ENCODE measurements at places on chromosomes 16 and 17.

DNA sequence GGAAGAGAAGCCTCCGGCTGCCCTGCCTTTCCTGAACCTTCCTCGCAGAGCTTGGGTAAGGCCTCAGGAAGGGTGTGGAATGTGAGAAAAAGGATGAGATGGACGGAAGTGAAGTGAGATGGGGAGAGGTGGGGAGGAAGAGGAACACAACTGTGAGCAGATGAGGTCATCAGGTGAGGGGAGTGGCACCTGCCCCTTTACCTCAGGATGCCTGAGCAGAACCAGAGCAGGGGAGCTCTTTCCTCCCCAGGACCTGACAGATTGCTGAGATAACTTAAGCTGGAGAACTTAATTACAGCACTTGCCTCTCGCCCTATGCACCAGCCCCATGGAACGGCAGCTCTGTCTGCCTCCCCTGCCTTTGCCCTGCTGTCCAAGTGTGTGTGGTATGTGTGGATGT lies 29.8 kb downstream of the TMEM132E start:
- DNase-seq: no peak

- no peak for DNase-seq
These were observed 6.7 kb downstream of the HS3ST3A1 start for GRCh38 chr17:13594762-13595598.

DNA sequence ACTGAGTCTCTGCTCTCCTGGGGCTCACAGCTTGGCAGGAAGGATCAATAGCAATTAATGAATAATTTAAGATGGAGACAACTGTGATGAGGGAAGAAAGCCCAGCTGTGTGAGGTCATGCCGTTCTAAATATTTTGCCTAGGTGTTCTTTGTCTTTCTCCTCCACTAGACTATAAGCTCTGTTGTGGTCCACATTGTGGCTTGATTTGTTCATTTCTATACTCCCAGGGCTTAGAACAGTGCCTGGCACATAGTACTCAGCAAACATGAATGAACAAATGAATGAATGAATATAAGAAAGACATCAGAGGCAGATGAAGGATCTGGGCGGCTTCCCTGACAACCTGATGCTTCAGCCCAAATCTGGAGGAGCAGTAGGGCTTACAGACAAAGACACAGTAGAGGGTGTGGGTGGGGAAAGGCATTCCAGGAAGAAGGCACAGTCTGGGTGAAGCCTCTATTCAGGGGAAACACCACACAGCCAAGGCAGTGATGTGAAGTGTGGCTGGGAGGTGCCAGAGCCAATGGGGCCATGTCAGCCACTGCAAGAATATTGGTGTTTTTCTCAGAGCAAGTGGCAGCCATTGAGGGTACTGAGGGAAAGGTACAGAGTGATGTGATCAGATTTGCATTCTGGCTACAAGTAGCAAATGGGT lies 8.3 kb downstream of the CDH13 start:
- no peak for DNase-seq

GRCh38 chr17:58534901-58535421 lies 20.5 kb upstream of the MTMR4 start:
- no peak for DNase-seq

GRCh38 chr16:30876867-30877266 lies 17.0 kb downstream of the BCL7C start:
- DNase-seq: no peak

DNA sequence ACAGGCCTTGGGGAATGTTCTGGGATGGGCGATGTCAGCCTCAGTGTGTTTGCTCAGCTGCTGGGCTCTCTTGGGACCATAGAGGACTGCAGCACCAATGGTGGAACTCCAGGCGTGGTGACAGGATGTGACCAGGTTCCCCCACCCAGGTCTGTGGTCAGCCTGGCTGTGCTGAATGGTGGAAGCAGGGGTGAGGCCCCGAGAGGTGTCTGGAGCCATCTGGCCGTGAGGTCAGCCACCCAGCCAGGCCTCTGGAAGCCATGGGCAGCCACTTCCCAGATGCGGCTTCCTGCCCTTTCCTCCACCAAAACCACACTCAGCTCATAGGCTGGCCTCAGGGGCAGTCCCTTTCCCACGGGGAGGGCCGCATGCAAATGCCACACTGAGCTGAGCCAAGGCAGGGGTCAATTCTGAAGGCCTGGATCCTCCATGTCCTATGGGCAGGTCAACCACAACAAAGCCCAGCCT lies 7.8 kb upstream of the MAPK7 start:
- no peak for DNase-seq

GRCh38 chr17:41803049-41804020 lies 8.4 kb downstream of the P3H4 start:
- no peak for DNase-seq

GRCh38 chr16:86491640-86492023 lies 18.7 kb upstream of the FOXF1 start:
- no peak for DNase-seq

GRCh38 chr17:44875761-44876160 lies 23.5 kb downstream of the EFTUD2 start:
- no peak for DNase-seq

GRCh38 chr16:89097392-89097772 lies 3.7 kb downstream of the ACSF3 start:
- DNase-seq: no peak

DNA sequence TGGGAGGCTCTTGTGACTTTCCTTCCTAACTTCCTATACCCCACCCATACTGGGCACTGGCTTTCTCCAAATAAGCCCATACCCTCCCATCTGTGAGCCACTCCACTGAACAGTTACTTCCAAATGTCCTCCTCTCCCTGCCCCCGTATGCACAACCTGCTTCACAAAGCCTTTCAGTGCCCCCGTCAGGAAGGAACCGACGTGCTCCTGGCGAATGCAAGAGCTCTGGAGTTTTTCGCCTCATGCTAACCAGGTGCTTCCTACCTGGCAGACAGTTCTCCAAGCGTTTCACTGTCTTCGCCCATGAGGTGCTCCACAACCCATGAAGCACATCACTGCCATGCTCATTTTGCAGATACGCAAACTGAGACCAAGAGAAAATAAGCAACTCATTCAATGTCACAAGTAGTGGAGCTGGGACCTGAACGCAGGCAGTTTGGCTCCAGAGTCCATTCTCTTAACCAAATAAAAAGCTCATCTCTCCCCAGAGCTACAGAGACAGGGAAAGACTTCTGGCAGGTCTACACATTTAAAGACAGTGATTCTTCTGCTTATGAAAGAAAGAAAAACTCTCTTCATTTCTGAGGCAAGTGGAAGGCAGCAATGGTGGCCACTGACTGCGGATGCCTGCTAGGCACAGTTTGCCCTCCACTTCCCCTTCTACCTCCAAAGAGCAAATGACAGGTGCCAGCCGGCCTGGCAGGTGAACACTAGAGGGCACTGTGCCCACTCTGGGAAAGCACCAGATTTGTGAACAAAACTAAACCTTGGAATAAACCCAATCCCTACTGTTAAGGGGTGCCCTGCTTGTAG lies 23.8 kb downstream of the SPHK1 start:
- DNase-seq: no peak

DNA sequence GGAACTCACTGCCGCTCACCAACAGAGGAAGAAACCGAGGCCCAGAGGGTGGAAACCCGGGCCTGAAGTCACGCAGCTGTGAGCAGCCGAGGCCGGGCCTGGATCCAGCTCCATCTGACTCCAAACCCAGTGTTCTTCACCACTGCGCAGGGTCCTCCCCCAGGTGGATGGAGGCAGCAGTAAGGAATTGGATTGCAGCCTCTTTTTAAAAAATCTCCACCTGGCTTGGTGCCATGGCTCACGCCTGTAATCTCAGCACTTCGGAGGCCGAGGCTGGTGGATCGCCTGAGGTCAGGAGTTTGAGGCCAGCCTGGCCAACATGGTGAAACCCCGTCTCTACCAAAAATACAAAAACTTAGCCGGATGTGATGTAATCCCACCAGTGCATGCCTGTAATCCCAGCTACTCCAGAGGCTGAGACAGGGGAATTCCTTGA lies 177.2 kb downstream of the FOXL1 start:
- DNase-seq: no peak

DNA sequence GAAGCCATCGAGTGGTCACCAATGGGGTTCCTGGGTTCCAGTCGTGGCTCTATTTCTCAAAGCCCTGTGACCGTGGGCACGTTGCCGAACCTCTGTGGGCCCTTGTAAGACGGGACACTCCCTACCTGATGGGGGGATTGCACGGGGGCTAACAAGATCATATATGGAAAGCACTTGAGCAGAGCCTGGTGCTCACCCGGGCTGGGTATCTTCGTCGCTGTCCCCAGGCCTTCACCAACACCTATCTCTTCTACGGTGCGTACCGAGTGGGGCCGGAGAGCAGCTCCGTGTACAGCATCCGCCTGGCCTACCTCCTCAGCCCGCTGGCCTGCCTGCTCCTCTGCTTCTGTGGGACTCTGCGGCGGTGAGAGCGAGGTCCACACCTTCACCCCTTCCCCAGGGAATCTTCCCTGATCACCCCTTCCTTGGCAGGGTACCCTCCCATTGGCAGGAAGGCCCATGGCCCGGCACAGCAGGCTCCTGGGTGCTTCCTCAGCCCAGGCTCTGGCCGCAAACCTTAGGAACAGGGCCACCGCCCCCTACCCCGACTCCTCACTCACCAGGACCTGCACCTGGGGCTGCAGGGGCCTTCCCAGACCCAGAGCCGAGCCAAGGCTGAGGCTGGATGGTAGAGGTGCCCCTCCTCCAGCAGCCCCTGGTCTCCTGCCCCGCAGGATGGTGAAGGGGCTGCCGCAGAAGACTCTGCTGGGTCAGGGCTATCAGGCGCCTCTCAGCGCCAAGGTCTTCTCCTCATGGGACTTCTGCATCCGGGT lies 2.8 kb downstream of the TMC8 start:
- no peak for DNase-seq

DNA sequence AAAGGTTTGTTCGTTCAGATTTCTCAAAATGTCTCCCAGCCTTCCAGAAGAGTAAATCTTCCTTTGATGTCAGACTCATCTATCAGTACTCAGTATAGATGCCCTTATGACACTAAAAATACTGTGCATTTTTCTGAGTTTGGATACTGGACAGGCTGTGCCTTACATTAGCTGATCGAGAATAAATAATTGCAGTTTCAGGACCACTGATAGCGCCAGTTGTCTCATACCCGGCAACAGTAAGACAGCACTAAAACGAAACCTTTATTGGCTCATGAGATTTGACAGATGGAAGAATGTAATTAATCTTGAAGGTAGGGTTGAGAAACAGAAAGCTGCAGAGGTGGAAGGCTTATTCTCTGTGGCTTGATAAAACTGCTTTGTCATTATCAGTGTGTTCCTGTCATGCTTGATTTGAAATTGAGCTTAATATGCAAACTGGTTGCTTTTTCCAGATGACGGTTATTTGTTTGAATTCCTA lies 1.2 kb downstream of the ATP6V0A1 start:
- no peak for DNase-seq

DNA sequence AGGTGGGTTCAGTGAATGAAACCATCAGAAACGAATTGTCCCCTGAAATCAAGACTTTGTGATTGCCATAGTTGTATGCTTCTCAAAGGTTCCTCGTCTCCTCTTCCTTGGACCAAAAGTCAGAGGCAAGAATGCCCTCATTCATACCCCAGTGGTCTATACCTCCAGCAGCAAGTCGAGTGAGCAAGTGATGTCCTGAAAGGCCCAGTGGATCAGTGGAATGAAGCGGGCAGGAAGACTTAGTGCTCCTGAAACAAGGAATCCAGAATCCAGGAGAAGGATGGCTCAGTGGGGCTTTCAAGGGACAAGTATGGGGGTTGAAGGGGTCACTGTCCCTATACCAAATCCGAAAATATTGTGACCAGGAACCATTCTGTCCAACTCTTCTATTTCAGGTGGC lies 5.3 kb upstream of the ERBB2 start:
- no peak for DNase-seq

DNA sequence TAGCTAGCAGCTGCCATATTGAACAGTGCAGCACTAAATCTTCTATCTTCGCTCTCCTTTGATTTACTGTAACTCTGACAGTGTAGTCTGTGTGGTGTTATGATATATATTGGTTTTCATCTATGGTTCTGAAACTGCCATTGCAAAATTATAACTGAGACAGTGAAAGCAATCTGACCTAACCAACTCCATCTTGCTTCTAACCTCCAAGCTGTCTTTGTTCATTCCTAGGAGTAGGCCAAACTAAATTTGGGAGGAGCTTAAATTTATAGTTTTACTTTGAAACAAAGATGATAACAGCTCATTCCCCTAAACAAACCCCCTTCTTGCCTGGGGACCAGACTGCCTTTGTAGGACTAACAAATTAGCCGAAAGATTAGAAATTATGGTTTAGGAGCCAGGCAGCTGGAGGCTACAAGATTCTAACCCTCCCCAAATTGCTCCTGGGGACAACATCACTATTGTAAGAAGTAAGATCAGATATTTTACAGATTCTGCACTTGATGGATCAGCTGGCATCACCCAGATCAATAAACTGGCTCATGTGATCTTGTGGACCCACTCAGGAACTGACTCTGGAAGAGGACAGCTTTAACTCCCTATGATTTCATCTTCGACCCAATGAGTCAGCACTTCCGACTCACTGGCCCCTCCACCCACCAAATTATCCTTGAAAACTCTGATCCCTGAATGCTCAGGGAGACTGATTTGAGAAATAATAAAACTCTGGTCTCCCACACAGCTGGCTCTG lies 47.0 kb upstream of the FBXO47 start:
- DNase-seq: no peak

DNA sequence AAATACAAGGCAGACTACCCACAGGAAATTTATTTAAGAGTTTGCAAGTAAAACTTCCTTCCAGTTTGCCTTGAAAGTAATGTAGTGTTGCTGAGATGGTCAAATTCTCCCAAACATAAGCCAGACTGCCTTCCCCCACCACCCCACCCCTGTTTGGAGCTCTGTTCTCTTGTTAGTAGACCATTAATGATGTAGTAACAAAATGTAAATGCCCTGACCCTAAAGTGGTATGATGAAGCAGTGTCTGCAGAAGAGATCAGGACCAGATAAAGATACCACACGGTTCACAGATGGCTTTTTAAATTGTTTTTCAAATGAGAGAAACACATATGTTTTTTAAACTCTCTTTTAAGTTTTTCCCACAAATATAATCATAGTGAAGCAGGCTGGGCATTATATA lies 136.4 kb upstream of the TMEM97 start:
- no peak for DNase-seq

GRCh38 chr17:64783031-64783461 lies 120.9 kb upstream of the SMURF2 start:
- no peak for DNase-seq

DNA sequence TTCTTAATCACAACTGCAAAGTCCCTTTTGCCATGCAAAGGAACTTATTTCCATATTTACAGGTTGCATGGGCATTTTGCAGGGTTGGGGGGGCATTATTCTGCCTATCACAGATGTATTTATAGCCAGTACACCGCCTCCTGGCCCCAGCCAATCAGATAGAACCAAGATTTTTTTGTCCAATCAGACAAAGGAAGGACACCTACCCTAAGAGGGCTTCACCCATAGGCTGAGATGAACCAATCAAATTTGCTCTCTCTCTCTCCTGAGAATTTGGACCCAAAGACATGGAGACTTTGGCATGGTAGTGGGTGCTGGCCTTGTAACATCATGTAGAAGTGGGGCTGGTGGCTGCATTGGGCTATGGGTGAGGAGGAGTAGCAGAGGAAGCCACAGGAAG lies 3.9 kb upstream of the KCNG4 start:
- no peak for DNase-seq

GRCh38 chr17:33779234-33779591 lies 475.9 kb upstream of the CCL2 start:
- peak; percentile 0 for DNase-seq

- DNase-seq: no peak
These were observed 5.5 kb downstream of the CYLD start for GRCh38 chr16:50747207-50747956.
